ENCODE measurements at places on chromosomes 2 and 18.

GRCh38 chr2:38549851-38550250 lies 52.9 kb downstream of the HNRNPLL start:
- no peak for DNase-seq

GRCh38 chr2:27241761-27242613 lies 20.9 kb downstream of the SLC30A3 start:
- DNase-seq = no peak

GRCh38 chr18:57128220-57128932 lies 18.5 kb upstream of the BOD1L2 start:
- no peak for DNase-seq

GRCh38 chr2:218001629-218002028 lies 1.2 kb downstream of the TNS1 start:
- DNase-seq = no peak

DNA sequence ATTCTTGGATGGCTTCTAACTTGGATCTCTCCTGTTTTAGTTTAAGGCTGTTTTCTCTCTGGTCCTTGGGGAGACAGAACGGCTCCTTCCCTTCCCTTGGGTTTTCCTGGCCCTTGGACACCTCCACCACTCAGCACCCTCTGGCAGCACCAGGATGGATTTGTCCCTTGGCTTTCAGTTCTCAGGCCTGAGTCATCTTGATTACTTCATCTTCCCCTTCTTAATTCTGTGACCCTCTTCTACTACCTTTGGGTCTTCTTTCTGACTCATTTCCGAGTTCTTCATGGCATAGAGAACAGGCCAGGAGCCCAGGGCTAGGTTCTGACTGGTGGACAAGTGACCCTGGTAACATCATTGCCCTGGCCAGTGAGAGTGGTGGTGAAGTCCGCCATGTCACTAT lies 14.9 kb downstream of the IGFBP2 start:
- DNase-seq = no peak

- DNase-seq = no peak
Measured at GRCh38 chr18:35284841-35285240, 5.2 kb downstream of the ZSCAN30 start.

DNA sequence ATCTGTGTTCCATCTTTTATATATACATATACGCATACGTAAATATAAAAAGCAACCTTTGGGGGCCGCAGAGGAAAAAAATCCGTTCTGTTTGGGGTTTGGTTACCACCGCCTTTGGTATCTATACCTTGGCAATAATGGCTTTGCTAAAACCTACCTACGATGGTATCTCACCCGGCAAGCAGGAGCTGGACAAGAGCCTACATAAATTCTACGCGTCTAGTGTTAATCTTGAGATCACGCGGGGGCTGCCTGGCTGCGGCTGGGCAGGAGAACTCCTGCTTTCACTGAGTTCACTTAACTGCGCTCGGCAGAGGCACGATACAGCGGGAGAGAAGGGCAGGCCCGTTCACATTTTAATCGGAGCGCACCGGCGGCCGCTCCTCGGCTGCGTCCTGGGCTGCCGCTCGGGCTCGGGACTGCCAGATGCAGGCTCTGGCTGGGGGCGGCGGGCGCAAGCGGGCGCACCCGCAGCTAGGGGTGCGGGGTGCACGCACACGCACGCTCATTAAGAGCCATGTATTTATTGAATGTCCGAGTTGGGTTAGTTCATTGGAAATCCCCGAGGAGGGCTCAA lies 1.7 kb upstream of the POU3F3 start:
- no peak for DNase-seq

DNA sequence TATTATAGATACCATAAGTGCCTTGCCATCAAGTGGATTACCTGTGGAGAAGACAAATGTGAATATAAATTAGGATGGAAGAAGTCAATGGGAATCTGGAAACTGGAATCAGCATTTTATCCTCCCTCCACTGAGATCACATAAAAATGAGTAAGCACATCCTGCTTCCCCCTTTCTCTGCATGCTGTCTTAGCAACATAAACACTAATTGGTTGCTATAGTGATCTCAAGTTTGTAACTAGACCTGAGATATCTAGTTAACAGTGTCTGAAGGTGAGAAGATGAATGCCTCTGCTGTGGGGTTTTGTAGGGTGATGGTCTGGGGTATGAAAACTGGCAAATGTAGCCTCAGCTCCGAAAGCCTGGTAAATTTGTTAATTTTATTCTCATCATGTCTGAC lies 1357.5 kb upstream of the CELF4 start:
- DNase-seq = no peak

DNA sequence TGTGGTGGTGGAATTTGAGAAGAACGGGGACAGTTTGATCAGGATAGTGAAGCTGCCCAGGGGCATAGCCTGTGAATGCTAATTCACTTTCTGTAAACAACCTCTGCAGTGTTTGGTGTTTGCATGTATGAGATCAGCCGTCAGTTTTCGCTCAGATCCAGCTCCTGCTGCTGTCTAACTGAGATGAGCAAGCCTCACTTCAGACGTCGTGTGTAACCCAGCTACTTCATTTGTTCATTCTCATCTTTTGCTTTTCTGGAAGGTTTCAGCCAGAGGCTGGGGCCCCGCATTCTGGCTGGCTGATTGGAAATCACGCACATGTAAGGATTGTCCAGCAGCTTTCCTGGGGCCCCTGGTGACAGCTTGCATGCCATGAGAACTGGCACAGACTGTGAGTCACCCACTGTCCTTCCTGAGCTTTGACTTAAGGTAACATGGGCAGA lies 48.9 kb downstream of the LDLRAD4 start:
- no peak for DNase-seq

GRCh38 chr18:77528872-77529271 lies 279.2 kb downstream of the GALR1 start:
- DNase-seq = no peak

DNA sequence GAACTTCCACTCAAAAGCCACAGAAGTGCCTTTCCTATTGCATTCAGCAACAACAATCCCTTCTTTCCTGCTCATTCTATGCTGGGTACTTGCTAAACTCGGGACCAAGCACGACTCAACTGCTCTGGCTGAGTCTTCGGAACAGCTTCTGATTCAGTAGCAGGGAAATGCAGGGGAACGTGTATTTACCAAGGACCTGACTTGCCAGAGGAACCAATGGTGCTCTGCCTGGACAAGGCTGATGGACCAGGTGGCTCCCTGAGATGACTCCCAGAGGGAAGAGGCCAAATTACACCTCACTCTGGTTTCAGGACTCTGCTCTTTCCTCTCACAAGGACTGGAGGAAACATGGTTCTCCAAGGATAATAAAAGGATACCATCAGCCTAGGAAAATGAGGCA lies 12.2 kb downstream of the CXCR2 start:
- DNase-seq = no peak

- DNase-seq = no peak
Measured at GRCh38 chr2:65918760-65919187, 486.4 kb upstream of the SPRED2 start.

DNA sequence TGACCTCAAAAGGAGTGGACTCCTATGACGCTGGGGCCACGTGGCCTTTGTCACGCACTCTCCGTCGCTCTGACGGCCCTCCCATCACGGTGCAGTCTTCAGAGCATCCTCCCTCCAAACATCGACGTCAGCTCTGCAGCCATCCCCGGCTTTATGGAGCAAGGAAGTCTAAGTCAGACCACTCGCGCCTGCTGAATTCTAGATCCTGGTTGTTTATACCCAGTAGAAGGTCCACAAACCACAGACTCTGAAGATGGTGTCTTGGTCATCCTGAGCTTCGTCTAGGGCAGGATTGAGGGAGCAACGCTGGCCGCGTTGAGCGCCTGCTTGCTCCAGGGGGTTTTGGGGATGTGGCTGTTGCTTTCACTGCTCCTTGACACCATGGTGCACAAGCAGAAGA lies 228.0 kb upstream of the SALL3 start:
- DNase-seq = no peak

DNA sequence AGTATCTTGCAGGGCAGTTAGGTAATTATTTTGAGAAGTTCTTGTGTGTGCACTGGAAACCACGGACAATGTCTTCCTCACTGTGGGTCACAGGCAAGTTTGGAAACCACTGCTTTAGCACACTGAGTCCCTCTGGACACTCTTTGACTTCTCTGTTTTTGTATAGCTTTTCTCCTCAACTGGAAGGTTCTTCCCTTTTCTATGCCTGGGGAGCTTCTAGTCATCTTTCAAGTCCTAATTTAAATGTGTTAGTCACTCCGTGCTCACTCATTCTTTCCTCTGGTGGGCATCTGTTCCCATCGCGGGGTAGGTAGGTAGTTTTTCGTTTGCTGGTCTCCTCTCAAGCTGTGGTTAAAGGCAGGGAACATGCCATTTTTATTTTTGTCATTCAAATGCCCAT lies 32.1 kb downstream of the E2F6 start:
- DNase-seq = no peak

- no peak for DNase-seq
Measured at GRCh38 chr18:50853863-50854271, 25.1 kb upstream of the ME2 start.

DNA sequence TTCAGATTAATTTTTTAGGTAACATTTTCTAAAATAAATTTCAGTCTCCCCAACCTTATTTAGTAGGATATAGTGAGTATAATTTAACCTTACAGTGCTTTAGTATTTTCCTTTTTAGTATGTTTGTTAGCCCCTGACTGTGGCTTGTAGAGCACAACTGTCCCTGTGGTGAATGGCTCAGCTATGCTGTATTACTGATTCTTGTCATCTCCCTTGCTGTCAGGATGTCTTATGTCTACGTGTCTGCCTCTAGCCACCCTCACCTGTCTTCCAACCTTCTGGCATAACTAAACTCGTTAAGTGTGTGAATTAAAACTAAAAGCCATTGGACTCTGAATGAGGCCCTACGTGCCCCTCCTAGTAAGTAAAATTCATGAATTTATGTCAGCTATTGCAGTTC lies 18.4 kb downstream of the MRPS9 start:
- DNase-seq = no peak

GRCh38 chr2:158009399-158009798 lies 92.3 kb upstream of the UPP2 start:
- DNase-seq = no peak

DNA sequence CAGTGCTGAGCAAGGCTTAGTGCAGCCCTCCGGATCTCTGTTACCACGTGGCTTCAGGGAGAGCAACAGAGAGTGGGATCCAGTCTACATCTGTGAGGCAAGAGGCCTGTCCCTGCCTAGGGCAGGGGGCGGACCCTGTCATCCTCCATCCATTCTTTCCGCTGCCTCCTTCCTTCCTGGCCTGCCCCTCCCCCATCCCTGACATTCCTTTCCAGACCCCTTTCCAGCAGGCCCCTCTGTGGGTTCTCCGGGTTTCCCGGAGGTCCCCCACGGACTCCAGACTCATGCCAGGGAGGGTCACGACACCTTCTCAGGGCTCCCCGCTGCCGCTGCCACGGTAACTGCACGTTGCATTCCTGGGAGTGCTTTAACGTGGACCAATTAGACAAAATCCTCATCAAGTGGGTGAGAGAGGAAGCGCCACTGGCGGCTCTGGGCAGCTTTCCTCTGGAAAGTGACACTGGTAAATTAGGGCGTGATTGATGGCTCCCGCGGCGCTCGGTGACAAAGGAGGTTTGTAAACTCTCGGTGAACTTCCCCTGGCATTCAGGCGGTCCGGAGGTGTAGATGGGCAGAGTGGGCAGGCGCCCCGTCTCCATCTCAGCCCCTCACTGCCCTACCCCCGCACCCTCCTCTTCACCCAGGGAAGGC lies 11.4 kb downstream of the ATOH8 start:
- no peak for DNase-seq

- DNase-seq = no peak
Measured at GRCh38 chr2:30675758-30676157, 131.5 kb downstream of the CAPN13 start.

- no peak for DNase-seq
Measured at GRCh38 chr18:79384151-79384807, 11.5 kb upstream of the NFATC1 start.

DNA sequence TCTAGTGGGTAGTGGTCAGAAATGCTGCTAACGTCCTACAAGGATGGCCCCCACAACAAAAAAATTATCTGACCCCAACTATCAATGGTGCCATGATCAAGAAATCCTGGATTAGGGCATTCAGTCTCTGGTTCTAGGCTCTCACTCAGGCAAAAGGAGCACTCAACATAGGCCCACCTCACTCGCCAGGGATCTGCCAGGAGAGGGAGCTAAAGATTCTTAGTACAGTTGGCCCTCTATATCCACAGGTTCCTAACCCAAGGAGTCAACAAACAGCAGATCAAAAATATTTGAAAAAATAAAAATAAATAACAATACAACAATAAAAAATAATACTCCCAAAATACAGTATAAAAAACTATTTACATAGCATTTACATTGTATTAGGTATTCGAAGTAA lies 10.0 kb downstream of the SLC4A5 start:
- DNase-seq = no peak

DNA sequence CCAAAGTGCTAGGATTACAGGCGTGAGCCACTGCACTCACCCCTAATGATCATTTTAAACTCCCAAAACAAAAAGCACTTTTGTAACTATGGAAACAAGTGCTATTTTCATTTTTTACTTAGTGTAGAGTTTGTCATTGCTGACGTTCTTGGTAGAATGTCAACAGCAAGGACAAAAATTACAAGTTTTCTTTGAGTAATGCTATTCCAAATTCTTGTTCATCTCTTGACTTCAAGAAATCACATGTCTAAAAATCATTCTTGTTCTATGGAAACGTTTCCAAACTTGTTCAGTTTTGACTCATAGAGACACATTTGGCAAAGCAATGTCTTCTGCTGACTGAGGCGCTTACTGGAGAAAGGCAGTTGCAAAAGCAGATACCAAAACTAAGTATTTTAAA lies 82.6 kb downstream of the MBP start:
- no peak for DNase-seq

DNA sequence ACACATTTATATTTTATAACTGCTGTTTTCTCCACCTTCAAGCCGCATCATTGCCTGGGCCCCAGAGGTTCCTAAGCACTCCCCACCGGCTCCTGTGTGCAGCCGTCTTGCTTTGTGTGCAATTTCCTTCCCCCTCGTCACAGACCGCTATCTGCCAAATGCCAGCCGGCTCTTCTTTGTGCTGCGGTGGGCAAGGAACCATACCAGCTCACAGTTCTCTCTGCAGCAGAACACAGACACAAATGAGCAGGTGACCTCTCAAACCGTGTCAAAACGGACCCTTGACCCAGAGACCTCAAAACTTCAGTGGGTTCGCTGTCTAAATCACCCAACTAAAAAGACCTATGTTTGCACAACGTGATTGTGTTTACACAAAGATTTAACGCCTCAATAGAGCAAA lies 58.2 kb downstream of the KLF7 start:
- DNase-seq = peak; percentile 4

Data from CD4-positive, alpha-beta T cell treated with Interferon alpha-2 for 1 hour (primary cell).